ENCODE measurements at places on chromosomes 16 and 17.

DNA sequence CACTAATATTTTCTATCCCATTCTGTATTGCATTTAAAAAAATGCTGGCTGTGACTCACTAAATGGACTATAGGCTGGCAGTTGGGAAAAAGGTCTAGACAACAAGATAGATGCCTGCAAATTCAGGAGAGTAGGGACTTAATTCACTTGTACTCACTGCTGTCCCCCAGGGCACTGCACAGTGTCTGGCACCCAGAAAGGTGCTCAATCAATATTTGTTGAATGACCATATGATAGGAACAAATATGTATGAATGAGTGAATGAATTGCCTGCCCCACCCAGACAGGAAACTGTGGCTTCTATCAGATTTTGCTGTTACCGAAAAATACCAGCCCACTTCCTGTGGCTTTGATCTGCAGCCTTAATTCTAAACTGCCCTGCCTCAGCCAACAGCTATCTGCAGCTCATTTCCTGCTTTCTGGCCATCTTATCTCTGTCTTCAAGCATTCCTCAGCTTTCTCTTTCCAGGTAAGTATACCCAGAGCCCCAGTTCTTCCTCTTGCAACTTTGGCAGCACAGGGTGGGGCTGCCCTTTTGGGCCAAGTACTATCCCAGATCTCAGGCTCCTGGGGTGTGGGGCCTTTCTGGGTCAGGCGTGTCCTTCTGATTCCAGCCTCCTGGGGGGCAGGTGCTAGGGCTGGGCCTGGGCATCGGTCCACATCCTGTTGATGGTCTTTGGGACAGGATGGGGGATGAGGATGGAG is 15.3 kb upstream of the TNS4 start:
- H3K27me3 ChIP-seq = peaks cover 15% of the 10 kb centered on the region
- DNase-seq = peak; percentile 56
- H3K4me1 ChIP-seq = peaks cover 37% of the 10 kb centered on the region
- H3K4me3 ChIP-seq = peak overlapping the region; percentile 47

DNA sequence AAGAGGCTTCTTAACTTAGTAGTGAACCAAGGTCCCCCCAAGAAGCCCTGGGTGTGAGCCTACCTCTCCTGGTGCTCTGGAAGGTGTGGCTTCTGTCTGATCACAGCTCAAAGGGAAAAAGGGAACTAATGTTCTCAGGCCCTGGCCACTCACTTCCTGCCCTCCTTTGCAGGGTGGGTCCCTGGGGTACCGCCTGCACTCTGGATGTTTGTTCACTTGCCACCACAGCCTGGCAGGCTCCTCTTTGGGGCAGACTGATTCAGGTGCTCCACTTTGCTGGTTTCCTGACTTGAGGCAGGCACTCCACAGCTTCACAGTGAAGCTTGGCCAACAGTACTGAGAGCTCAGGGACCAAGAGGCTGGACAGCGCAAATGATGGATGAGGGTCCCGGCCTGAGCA is 5.9 kb upstream of the MYO15A start:
- DNase-seq = no peak
- H3K36me3 ChIP-seq = peaks cover 7% of the 10 kb centered on the region
- H3K4me1 ChIP-seq = peaks cover 15% of the 10 kb centered on the region
- no peak overlapping the region for H3K4me3 ChIP-seq
- H3K27ac ChIP-seq = peak overlapping the region; percentile 78

GRCh38 chr16:80846680-80847079 is 42.3 kb upstream of the CDYL2 start:
- H3K36me3 ChIP-seq = peaks cover 3% of the 10 kb centered on the region
- H3K4me1 ChIP-seq = no peaks in the 10 kb centered on the region
- no peak overlapping the region for H3K27ac ChIP-seq
- peaks cover under 1% of the 10 kb centered on the region for H3K27me3 ChIP-seq
- H3K4me3 ChIP-seq = no peak overlapping the region
- DNase-seq = no peak

DNA sequence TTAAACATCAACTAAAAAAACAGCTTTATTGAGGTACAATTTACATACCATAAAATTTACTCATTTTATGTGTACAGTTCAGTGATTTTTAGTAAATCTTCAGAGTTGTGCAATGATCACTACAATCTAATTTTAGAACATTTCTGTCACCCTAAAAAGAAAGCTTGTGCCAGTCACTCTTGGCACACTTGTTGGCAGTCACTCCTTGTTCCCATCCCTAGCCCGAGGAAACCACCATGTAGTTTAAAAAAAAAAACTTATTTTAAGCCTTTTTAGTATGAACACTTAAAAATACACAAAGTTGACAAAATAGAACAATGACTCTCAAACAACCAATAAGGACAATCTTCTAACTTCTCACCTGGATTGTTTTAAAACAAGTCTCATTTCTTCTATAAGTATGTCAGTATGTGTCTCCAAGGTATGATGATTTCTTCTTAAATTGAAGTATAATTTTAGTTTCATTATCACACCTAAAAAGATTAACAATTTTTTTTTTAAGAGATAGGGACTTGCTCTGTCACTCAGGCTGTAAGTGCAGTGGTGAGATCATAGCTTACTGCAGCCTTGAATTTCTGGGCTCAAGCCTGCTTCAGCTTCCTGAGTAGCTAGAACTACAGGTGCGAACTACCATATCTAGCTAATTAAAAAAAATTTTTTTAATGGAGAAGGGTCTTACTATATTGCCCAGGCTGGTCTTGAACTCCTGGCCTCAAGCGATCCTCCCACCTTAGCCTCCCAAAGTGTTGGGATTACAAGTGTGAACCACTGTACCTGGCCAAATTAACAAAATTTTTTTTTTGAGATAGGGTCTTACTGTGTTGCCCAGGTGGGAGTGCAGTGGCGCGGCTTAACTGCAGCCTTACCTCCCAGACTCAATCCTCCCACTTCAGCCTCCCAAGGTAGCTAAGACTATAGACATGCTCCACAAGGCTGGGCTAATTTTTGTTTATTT is 53.2 kb downstream of the PPM1E start:
- H3K27ac ChIP-seq = no peak overlapping the region
- H3K4me3 ChIP-seq = no peak overlapping the region
- peaks cover 5% of the 10 kb centered on the region for H3K27me3 ChIP-seq
- no peaks in the 10 kb centered on the region for H3K4me1 ChIP-seq

GRCh38 chr17:17835415-17836249 is 1.2 kb downstream of the SREBF1 start:
- no peaks in the 10 kb centered on the region for H3K27me3 ChIP-seq
- H3K4me3 ChIP-seq = peak overlapping the region; percentile 89
- no peak for DNase-seq
- peaks cover 34% of the 10 kb centered on the region for H3K4me1 ChIP-seq

DNA sequence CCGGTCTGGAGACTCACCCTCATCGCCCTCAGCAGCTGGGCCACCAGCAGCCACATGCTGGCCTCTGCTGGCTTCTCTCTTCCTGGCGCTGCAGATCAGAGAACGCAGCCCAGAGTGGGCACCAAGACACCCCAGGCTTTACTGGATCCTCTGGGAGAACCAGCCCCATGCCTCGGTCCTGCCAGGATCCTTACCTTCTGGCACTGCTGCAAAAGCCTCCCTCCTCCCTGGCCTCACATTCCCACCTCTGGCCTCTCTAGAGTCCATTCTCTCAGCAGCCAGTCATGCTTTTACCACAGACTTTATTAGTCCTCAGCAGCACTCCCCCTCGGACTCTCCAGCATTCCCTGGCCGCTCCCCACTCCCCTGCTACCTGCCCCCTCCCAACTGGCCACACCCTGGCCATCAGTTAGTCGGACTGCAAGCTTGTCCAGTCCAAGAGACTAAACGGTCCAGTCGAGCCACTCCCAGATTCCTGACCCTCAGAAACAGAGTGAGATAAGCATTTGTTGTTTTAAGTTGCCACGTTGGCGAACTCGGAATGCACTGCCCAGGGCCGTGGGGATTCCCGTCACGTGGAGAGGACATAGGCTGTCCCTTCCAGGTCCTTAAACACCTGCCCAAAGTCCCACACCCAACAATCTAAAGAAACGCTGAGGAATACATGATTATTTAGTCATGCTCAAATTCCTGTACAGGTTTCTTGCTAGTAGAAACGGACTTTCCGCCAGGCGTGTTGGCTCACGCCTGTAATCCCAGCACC is 5.9 kb upstream of the SPG7 start:
- no peaks in the 10 kb centered on the region for H3K27me3 ChIP-seq
- H3K36me3 ChIP-seq = no peaks in the 10 kb centered on the region
- no peak overlapping the region for H3K4me3 ChIP-seq

- no peak overlapping the region for H3K4me3 ChIP-seq
- H3K27me3 ChIP-seq = peaks cover 18% of the 10 kb centered on the region
- H3K4me1 ChIP-seq = peaks cover 2% of the 10 kb centered on the region
- no peaks in the 10 kb centered on the region for H3K36me3 ChIP-seq
- DNase-seq = no peak
- H3K27ac ChIP-seq = no peak overlapping the region
These were observed 5.1 kb downstream of the KRT222 start for GRCh38 chr17:40659911-40660310.

- H3K27me3 ChIP-seq = peaks cover 5% of the 10 kb centered on the region
- DNase-seq = no peak
- H3K4me3 ChIP-seq = no peak overlapping the region
- no peaks in the 10 kb centered on the region for H3K4me1 ChIP-seq
- no peak overlapping the region for H3K27ac ChIP-seq
- H3K36me3 ChIP-seq = no peaks in the 10 kb centered on the region
These were observed 119.5 kb downstream of the SOX9 start for GRCh38 chr17:72240333-72240732.

GRCh38 chr17:81500047-81500446 is 12.6 kb downstream of the ACTG1 start:
- no peaks in the 10 kb centered on the region for H3K36me3 ChIP-seq
- no peak overlapping the region for H3K27ac ChIP-seq
- peaks cover 3% of the 10 kb centered on the region for H3K4me1 ChIP-seq
- H3K4me3 ChIP-seq = no peak overlapping the region

- peaks cover 2% of the 10 kb centered on the region for H3K27me3 ChIP-seq
- peaks cover 5% of the 10 kb centered on the region for H3K4me1 ChIP-seq
- no peaks in the 10 kb centered on the region for H3K36me3 ChIP-seq
These were observed 4.4 kb upstream of the SCPEP1 start for GRCh38 chr17:56973520-56973919.

- peaks cover 9% of the 10 kb centered on the region for H3K4me1 ChIP-seq
- H3K27ac ChIP-seq = no peak overlapping the region
- no peak for DNase-seq
These were observed 11.0 kb downstream of the NATD1 start for GRCh38 chr17:21242026-21242697.

DNA sequence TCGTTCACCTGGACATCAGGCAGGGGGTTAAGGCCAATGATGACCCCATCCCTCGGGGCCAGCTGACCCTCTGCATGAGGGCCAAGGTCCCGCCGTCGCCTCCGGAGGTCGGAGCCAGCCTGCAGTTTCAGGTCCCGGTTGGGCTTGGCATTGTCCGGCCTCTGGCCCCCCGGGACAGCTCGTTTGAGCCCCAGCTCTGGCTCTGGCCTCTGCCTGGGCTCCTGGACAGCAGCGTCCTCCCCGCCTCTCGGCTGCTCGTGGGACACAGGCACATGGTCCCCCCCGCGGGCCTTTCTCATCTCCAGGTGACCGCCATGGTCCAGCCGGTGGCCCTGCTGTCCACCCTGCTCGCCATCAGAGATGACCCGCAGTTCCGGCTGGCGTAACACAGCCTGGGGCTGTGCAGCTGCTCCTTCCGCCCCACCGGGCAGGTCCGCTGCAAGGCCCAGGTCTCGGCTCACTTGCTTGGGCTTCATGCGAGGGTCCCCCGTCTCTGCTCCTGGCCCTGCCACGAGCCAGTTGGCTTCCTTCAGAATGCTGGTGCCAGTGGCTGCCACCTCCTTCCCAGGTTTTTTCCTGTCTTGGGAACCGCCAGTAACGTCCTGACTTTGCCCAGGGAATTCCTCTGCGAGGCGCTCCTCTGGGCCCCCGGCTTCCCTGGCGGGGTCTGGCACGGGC is 6.7 kb downstream of the NDUFAF8 start:
- DNase-seq = no peak
- no peaks in the 10 kb centered on the region for H3K36me3 ChIP-seq
- H3K4me1 ChIP-seq = peaks cover 12% of the 10 kb centered on the region
- H3K27ac ChIP-seq = no peak overlapping the region
- no peak overlapping the region for H3K4me3 ChIP-seq
- H3K27me3 ChIP-seq = no peaks in the 10 kb centered on the region

DNA sequence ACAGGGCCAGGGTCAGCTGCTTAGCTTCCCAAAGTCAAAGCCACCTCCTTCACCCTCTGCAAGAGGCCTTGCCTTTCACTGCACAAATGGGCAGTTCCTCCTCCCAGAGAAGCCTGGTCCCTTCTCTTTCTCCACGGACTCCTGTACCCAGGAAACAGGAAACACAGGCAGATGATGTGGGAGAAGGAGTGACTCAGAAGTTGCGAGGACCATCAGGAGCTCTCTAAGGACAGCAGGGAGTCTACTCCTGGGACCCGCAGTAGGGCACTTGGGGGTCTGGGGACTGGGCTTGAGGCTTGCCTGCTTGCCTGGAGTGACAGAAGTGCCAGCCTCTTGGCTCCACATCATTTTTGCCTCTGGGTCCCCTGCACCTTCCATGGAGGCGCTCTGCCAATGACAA is 47.4 kb upstream of the KSR1 start:
- no peak for DNase-seq
- no peak overlapping the region for H3K4me3 ChIP-seq
- H3K27me3 ChIP-seq = no peaks in the 10 kb centered on the region
- H3K36me3 ChIP-seq = no peaks in the 10 kb centered on the region
- H3K4me1 ChIP-seq = no peaks in the 10 kb centered on the region

- DNase-seq = no peak
- H3K27ac ChIP-seq = no peak overlapping the region
- no peak overlapping the region for H3K4me3 ChIP-seq
- peaks cover 8% of the 10 kb centered on the region for H3K27me3 ChIP-seq
- no peaks in the 10 kb centered on the region for H3K36me3 ChIP-seq
These were observed 21.9 kb downstream of the SGSH start for GRCh38 chr17:80198144-80198661.

- H3K27me3 ChIP-seq = peaks cover 9% of the 10 kb centered on the region
- H3K36me3 ChIP-seq = no peaks in the 10 kb centered on the region
- no peak within 1 kb of the TSS for H3K4me3 ChIP-seq
- DNase-seq = no peak
These were observed at the start of gene CDH11 for GRCh38 chr16:65121870-65122723. CDH11 (minus strand) TSS chr16:65122063; CDS start chr16:65004869, 117,194 bp downstream.

- H3K36me3 ChIP-seq = no peaks in the 10 kb centered on the region
- peaks cover 53% of the 10 kb centered on the region for H3K4me1 ChIP-seq
- H3K27ac ChIP-seq = peak overlapping the region; percentile 96
- no peak for DNase-seq
- peak overlapping the region; percentile 78 for H3K4me3 ChIP-seq
These were observed 26.9 kb downstream of the TK2 start for GRCh38 chr16:66522816-66523590.

GRCh38 chr16:50365791-50366575 is 2.8 kb downstream of the BRD7 start:
- peaks cover 16% of the 10 kb centered on the region for H3K36me3 ChIP-seq
- H3K4me3 ChIP-seq = no peak overlapping the region
- DNase-seq = no peak
- H3K27me3 ChIP-seq = no peaks in the 10 kb centered on the region
